Stimulated activated CD8-positive, alpha-beta memory T cell treated with anti-CD3 and anti-CD28 coated beads, Interleukin-2, amount 100 ng/mL, for 1 hour (primary cell): ENCODE measurements at places on chromosomes 5 and 9.

- DNase-seq: no peak
These were observed 17.5 kb upstream of the ERAP1 start for GRCh38 chr5:96825243-96825642.

GRCh38 chr5:33153831-33154230 is 286.9 kb upstream of the TARS1 start:
- no peak for DNase-seq

- DNase-seq: no peak
These were observed 683.8 kb downstream of the LRRC70 start for GRCh38 chr5:63262185-63262981.

GRCh38 chr9:101486693-101487442 is 46.8 kb upstream of the RNF20 start:
- no peak for DNase-seq

DNA sequence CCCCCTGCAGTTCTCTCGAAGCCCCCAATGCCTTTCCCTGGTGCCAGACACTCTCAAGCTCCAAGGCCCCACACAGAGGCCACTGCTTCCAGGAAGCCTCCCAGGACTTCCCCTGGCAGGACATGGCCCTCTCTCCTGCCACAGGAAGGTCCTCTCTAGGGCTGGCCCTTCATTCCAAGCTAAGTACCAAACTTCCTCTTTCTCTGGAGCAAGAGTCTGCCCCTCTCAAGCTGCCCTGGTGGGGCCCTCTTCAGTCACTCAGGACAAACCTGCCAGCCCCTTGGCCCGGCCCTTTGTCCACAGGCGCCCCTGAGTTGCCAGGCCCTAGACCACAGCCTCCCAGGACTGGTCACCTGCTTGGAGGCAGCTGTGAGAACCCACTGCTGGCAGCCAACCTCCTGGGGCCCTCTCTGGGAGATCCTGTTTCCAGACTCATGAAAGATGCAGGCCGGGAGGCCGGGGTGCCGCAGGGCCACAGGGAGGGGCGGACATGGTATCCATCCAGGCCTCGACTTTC is 6.6 kb downstream of the NINJ1 start:
- DNase-seq: no peak

DNA sequence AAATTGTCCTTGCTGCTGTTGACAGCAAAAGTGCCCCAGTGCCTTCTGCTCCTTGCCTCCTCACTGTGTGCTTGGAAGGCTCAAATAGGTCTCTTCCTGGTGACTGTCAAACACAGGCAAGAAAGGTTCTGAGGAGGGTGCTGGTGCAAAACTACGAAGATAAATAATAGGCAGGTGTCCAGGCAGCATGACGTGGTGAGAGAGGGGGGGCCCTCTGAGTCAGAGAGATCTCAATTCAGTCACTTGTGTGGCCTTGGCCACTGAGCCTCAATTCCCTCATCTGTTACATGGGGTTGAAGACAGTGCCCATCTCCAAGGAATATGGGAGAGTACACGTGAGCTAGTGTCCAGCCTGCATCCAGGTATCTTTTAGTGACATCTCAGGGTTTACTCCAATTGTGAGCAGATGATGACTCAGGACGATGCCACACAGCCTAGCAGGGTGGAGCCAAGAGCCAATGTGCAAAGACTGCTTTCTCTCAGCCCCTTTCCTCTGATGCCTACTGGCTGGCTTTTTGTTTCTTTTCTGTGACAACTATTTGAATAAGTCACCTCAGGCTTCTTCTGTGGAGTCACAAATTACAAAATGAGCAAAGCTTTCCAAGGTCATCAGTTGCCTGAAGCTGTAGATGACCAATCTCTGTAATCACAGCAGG is 29.7 kb upstream of the SMIM32 start:
- no peak for DNase-seq

DNA sequence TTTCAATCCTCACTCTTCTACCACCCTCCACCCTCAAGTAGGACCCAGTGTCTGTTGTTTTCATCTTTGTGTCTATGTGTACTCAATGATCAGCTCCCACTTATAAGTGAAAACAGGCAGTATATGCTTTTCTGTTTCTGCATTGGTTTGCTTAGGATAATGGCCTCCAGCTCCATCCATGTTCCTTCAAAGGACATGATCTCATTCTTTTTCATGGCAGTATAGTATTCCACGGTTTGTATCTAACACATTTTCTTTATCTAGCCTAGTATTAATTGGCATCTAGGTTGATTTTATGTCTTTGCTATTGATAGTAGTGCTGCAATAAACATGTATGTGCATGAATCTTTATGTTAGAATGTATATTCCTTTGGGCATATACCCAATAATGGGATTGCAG is 259.8 kb upstream of the KIF2A start:
- no peak for DNase-seq

- no peak for DNase-seq
These were observed 20.8 kb downstream of the MEGF10 start for GRCh38 chr5:127311349-127311748.

DNA sequence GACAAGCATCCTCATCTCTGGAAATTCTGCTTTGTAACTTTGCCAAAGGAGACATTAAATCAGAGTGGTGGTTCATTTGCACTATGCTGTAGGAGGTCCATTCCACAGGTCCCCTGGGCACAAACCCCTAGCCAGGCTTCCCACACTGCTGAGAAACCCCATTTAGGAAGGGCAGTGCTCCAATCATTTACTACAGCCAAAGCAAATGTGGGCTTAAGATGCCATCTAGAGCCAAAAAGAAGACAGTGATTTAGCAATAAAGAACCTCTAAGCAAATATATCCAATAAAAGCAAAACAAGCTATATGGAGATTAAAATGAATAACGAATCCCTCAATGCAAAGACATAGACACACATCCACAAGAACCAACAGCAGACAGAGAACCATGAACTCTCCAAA is 129.0 kb upstream of the ALDH1B1 start:
- DNase-seq: no peak

DNA sequence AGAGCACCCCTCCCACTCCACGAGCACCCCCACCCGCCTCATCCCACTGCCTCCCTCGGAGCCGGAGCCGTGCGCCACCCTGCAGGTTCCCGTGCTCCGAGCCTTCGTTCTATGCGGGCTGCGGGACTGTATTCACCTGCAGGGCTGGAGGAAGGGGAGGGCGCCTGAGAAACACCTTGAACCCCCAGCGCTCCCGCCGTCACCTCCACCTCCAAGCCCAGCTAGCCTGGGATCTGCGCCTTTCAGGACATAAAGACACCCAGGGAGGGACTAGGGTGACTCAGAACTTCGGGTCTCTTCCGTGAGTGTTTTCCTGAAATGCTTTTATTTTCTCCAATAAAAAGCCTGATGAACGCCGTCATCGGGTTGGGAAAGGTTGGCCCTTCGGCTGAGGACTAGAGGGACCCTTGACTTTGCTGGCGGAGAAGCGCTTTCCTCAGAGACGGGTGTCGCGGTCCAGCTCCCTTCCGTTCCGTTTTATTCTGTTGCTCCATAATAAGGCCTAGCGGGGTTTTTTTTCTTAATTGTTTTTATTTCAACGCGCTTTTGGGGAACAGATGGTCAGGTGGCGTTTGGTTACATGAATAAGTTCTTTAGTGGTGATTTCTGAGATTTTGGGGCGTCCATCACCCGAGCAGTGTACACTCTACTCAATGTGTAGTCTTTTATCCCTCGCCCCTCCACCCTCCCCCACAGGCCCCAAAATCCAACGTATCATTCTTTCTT is 4.6 kb downstream of the TLX3 start:
- no peak for DNase-seq

DNA sequence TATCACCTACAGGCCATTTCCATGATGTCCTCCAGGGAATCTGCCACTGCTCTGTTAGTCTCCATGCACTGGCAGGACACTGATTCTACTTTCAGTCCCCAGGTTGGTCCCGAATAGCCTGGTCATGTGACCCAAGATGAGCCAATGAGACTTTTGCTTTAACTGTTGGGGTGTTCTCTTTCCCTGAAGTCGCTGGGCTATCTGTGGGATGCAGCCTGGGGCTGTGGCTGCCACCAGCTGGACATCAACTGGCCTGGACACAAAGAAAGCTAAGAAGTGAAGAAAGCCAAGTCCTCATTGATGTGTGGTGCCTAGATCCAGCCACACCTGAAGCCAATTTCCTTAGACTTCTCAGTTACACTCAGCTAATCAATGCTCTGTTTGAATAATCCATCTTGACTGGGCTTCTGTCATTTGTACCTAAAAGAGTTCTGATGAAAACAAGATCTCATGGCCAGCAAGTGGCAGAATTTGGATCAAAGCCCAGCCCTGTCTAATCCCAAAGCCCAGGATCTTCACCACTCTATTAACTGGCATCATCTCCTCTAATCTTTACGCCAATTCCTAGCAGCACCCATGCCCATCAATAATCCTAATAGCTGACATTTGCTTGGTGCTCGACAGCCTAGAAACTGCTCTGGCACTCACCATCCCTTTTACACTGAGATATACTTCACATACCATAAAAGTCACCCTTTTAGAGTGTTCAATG is 37.0 kb downstream of the SH3PXD2B start:
- DNase-seq: no peak

GRCh38 chr5:76682387-76682786 is 33.5 kb upstream of the F2R start:
- no peak for DNase-seq

GRCh38 chr5:142316051-142316450 is 8.8 kb downstream of the SPRY4 start:
- DNase-seq: no peak

GRCh38 chr5:17766031-17766430 is 131.8 kb downstream of the TAF11L14 start:
- DNase-seq: no peak

DNA sequence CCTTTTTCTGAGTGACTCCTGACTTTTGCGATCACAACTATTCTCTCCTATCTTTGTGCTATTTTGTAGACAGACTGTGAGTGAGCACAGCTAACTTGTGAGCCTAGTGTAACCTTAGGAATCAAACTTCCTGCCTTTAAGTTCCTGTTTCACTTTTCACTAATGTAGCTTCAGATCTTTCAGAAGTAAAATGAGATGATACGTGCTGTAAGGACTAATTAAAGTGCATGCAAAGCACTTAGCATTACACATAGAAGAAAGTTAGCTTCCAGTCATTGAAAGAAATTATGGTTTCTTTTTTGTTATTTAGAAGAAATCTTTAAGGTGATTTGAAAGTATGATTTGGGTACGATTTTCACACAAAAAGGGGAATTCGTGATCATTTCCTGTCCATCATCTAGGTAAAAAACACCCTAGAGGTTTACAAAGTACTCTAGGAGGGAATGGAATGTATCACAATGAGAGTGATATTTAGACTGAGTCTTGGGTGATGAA is 122.7 kb downstream of the ST8SIA4 start:
- DNase-seq: no peak

GRCh38 chr5:6633469-6634245 is 417 bp downstream of the SRD5A1 start:
- no peak for DNase-seq

GRCh38 chr9:21683484-21684175 is 118.8 kb upstream of the MTAP start:
- no peak for DNase-seq

DNA sequence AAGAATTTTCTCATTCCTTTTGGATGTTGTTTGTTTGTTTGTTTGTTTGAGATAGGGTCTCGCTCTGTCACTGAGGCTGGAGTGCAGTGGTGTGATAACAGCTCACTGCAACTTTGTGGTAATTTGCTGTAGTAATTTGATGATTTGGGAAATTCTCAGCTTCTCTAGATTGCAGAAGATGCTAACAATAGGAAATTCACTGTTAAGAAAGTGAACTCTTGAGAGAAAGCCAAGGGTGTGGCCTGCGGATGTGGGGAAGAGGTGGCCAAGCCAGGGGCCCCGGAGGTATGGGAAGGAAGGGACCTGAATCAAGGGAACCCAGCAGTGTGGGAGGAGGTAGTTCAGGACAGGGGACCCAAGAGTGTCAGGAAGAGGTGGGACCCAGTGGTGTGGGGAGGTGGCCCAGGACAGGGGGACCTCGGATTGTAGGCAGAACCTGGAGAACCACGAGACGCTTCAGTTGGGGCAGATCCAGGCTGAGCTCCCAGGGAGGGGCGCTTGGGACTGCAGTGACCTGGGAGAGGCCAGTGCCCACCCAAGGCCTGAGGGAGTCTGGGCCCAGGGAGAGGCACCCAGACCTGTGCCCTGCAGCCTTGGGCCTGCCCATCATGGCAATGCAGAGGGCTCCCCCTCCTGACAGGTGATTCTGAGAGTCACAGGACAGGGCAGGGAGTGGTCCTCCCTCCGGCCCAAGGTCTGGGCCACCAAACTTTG is 5.6 kb upstream of the LCN2 start:
- no peak for DNase-seq

DNA sequence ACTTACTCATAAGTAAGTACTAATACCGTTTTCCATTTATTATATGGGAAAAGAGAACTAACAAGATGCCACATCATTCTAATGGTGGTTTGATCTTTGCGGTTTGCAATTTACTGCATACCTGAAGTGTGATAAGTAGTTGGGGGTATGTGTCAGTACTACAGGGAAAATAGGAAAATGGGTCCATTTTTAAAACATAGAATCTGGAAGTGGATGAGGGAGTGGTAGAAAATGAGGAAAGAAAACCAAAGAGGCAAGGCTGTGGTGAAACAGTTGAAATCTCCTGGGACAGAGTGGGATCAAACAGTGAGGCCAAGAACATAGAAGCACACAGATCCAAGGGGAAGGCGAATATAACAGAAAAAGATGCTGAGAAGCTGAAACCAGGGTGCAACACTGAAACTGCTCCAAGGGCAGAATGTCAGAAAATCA is 6.7 kb downstream of the ADAMTSL1 start:
- no peak for DNase-seq

- DNase-seq: no peak
These were observed 269.8 kb downstream of the GADD45G start for GRCh38 chr9:89874351-89875321.

DNA sequence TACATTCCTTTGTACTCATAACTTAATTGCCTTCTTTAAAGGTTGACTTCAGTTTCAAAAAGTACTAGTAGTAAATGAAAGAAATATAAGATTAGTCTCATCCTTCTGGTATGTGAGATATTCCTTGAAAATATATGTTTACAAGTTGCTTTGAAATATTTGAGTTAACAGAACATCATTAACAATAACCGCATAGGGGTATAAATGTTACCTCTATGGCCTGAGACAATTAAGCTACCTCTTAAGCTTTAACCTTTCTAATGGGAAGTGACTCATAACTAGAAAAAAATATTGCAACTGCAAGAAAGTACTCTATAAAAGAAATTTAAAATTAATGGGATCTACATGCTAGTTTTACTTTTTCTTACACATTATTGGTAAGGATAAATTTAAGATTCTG is 399.0 kb downstream of the CDH10 start:
- no peak for DNase-seq

GRCh38 chr9:89929673-89930480 is 325.1 kb downstream of the GADD45G start:
- no peak for DNase-seq

DNA sequence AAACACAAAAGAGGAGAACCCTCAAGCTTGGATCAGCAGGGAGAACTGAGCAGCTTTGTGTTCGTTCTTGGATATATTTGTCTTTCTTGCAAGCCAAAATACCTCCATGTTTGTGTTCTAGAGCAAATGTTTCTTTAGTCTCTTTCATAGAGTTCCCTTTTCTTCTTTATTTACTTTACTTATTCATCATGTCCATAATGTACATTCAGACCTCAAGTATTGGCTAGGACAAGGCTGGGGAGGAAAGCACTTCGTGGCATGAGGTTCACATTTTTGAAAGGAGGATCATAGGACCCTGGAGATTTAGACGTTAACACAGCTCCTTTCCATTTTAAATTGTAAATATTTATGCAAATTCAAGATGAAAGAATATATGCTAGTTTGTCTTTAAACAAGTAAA is 590.2 kb upstream of the MEF2C start:
- no peak for DNase-seq
